Naive thymus-derived CD4-positive, alpha-beta T cell (primary cell): ENCODE measurements at places on chromosomes 7 and 10. TPM values are rescaled to one million over a fixed set of nuclear protein-coding genes. Genes with fewer than 3 reads are reported as not detected.

DNA sequence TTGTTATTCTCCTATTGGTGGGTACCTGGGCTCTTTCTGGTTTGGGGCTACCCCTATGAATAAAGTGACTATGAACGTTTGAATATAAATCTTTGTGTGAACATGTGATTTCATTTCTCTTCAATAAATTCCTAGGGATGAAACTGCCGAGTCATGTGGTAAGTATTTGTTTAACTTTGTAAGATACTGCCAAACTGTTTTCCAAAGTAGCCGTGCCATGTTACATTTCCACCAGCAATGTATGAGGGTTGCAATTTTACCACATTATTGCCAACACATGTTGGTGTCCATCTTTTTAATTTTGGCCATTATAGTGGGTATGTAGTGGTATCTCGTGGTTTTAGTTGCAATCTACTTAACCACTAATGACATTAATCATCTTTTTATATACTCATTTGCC, 94.7 kb downstream of the ZNRF2 start:
- no peak for DNase-seq
- H3K4me3 ChIP-seq = no peak overlapping the region
- no peaks in the 10 kb centered on the region for H3K4me1 ChIP-seq
- H3K27me3 ChIP-seq = no peaks in the 10 kb centered on the region

DNA sequence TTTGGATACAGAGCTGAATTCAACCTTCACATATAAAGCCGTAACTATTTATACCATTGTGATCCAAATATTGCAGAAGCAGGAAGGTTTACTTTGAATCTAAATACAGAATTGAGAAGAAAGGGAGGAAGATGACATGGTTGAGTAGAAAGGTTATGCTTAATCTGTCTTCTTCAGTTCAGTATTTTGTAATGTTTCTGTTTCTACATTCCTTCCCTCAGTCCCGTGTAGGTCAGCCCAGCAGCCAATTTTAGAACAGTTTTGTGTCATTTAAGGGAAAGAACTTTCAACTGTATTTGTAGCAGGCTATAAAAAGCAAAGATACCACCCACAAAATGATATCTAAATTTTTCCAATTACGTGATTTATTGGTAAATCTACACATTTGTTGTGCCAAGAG, 97.4 kb downstream of the CPED1 start:
- no peak overlapping the region for H3K4me3 ChIP-seq
- no peaks in the 10 kb centered on the region for H3K36me3 ChIP-seq
- H3K27ac ChIP-seq = no peak overlapping the region
- DNase-seq = no peak
- no peaks in the 10 kb centered on the region for H3K4me1 ChIP-seq

The FBXW4 gene
- 73.2 TPM for total RNA-seq

The PNLIP gene
- not detected for total RNA-seq

The POLR3A gene
- total RNA-seq = 13.4 TPM
